ENCODE measurements at places on chromosomes 5 and 9.

GRCh38 chr5:17336054-17336453 lies 118.6 kb downstream of the BASP1 start:
- no peak for DNase-seq

- no peak for DNase-seq
Observed at GRCh38 chr5:470961-471749, 28.2 kb downstream of the EXOC3 start.

DNA sequence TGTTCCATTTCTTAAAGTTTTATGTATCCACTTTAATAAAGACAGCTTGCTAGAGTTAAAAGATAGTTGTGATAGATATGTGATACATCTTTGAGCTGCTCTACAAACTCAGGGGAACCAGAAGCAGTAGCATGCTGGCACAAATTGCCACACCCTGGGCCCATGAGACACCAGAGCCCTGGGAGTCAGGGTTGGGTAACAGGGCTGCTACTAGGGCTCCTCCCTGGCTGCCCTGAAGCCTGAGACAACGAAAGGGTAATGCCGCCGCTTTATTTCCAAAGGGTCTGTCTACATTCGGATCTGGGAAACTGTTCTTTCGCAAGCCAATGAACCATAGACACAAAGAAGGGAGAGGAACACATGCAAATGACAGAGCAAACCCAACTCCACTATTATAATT lies 29.2 kb downstream of the PTPN3 start:
- DNase-seq, result no peak

GRCh38 chr5:128199104-128199503 lies 115.5 kb downstream of the SLC12A2 start:
- DNase-seq, result peak; percentile 87

DNA sequence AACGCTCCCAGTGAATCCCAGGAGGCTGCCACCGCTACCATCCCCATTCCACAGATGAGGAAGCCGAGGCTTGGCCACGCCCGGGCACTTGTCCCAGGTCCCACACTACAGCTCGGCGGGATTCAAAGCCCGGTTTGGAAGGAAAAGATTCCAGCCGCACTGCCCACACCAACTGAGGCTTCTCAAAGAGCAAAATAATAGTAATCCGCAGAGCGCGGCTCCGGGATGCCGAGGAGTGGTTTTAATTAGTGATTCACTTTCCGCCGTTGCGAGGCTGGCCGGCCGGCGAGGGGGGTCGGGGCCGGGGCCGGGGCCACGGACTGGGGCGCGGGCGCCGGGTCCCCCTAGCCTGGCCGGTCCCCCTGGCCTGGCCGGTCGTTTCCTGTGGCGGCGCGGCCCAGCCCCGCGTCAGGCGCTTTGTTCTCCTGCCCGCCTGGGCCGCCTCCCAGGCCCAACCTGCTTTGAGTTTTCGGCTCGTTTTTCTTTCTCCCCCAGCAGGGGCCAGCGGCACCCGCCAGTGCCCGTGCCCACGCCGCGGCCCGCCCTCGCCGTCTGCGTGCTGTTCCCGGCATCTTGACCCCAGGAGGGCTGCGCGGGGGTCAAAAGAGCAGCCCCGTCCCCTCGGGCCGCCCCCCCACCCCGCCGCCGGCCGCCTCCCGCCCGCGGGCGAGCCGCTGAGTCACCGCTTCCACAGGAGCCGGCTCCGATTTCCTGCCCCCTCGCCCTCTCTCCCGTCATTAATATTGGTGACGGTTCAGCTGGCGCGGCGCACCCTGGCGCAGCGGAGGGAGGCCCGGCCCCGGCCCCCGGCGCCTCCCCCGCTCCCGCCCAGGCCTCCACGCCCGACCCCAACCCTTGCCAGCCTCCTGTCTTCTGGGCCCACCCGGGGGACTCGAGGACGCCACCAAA lies 31.2 kb downstream of the FGF18 start:
- DNase-seq, result no peak

- DNase-seq, result no peak
Observed at GRCh38 chr5:23977365-23977764, 470.0 kb downstream of the PRDM9 start.

DNA sequence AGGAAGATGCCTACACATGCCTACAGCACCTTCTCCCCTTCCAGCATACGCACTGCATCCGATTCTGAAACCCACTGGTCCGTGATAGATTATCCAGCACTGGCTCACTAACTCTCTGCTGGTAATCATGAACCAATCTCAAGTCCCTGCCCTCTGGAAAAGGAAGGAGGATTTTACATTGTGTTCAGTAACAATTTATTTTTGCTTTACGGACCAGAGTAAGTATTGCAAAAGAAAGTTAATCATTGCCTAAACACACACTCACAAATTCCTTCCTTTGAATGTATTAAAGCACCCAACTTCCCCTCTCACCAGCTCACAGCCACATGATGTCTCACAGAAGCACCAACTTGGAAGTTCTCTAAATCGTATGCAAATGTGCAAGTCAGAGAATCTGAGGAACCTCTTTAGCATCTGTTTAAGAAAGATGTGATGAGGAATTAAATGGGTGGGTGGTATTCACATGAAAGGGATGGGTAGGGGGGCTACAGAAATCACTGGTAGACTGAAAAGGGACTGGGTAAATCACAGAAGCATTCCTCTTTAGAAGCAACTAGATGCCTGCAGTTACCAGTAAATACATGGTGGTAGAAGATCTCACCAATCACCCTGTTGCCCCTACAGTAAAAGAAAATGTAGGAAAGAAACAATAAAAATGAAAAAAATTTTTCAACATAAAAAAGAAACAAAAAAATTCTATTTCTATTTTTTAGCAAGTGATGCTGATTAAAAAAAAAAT lies 8.4 kb downstream of the GNAQ start:
- peak; percentile 95 for DNase-seq

GRCh38 chr5:88826646-88827585 lies 56.1 kb downstream of the MEF2C start:
- peak; percentile 32 for DNase-seq

- DNase-seq, result no peak
Observed at GRCh38 chr5:132203464-132203818, 24.2 kb downstream of the P4HA2 start.

DNA sequence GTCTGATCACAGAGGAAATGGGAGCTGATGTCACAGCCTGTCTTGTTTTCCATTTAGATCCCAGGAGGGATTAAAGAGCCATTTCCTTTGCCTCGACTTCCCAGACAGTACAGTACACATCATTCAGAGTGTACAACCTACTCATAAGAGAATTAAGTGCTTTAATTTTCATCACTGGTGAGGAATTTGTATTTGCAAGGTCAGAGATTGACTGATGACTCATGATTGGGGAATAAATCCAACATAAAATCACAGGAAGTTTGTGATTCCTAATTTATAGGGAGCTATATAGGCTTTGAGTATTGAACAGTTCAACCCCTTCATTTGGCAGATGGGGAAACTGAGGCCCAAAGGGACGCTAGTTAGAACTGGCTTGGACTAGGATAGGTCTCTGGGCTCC lies 4.1 kb upstream of the TOMM5 start:
- DNase-seq, result no peak

DNA sequence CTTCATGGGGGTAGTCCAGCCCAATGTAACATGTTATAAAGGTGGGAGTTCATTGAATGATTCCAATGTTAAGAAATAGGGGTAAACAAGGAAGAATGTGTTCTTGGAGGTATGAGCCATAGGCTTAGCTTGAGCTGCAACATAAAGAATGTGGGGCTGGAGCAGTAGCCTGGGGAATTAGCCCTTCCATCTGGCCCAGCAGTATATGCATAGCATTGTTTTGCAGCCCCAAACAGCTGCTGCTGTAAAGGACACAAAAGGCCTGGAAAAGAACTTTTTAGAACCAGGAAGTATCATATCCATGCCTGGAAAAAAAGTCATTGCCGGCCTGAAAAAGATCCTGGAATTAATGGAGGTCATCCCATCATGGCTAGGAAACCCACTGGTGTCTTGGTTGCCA lies 55.8 kb upstream of the SMARCA2 start:
- no peak for DNase-seq

DNA sequence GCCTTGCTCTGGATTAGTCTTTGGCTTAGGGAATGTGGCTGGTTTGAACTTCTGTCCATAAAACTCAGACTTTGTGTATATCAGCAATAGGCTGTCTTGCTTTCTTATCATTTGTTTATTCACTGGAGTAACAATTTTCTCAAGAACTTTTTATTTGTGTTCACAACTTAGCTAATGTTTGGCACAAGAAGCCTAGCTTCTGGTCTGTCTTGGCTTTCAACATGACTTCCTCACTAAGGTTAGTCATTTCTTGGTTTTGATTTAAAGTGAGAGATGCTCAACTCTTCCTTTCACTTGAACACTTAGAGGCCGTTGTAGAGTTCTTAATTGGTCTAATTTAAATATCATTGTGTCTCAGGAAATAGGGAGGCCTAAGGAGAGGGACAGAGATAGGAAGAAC lies 4.9 kb downstream of the FBXO38 start:
- no peak for DNase-seq
